ENCODE measurements at places on chromosomes 1 and 21.

DNA sequence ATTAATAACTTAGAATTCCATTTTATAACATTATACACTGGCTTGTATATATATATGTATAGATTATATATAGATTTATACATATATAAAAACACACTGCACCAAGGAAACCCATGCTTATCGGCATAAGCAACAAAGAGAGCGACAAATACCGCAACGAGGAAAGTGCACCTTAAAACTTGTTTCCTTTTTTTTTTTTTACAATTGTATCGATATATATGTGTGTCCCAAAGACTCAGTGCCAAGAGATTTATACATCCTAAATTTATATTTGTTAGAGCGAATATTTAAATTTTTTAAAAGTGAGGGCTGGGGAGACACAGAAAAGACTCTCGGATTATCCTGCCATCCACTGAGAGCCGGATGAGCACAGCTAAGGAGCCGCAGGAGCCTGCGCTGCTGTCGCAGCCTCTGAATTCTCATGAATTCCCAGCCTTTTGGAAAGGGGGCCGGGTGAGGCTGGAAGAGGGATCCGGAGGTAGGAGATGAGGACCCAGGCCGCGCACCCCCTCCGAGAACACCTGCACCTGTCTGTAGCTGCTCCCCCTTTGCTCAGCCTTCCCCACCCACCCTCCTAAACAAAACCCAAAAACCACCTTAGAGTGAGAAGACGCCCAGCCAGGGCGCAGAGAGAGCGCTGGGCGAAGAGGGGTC is 5.2 kb downstream of the DMRTA2 start:
- DNase-seq = no peak

- no peak for DNase-seq
Observed at GRCh38 chr1:24369199-24369598, 44.4 kb downstream of the STPG1 start.

GRCh38 chr1:246096356-246096755 is 410.7 kb downstream of the SMYD3 start:
- no peak for DNase-seq

DNA sequence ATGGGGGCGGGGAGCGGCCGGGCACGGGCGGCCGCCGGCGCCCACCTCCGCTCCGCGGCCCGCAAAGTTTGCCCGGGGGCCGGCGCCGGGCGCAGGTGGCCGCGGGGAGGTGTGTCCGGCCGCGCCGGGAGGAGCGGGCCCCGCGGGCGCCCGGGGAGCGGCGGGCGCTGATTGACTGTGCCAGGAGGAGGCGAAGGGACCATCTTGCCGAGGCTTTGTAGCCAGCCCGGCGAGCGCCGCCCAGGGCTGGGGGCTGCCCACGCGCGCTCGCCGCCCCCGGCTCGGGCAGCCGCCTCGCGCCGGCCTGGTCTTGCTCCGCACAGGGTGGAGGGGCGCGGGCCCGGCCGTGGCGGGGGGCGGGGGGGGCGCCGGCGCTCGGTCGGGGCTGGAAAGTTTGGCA is 432 bp downstream of the EPHB2 start:
- DNase-seq = no peak

GRCh38 chr1:43227143-43227764 is 42.5 kb upstream of the TMEM125 start:
- peak; percentile 88 for DNase-seq

GRCh38 chr1:24528744-24529143 is 26.1 kb downstream of the RCAN3 start:
- no peak for DNase-seq

- peak; percentile 47 for DNase-seq
Observed at GRCh38 chr1:89603651-89604413, 29.1 kb upstream of the LRRC8C start.

- no peak for DNase-seq
Observed at GRCh38 chr1:210003501-210003900, 65.5 kb downstream of the SYT14 start.

- DNase-seq = no peak
Observed at GRCh38 chr1:6075748-6076147, 30.1 kb downstream of the KCNAB2 start.

DNA sequence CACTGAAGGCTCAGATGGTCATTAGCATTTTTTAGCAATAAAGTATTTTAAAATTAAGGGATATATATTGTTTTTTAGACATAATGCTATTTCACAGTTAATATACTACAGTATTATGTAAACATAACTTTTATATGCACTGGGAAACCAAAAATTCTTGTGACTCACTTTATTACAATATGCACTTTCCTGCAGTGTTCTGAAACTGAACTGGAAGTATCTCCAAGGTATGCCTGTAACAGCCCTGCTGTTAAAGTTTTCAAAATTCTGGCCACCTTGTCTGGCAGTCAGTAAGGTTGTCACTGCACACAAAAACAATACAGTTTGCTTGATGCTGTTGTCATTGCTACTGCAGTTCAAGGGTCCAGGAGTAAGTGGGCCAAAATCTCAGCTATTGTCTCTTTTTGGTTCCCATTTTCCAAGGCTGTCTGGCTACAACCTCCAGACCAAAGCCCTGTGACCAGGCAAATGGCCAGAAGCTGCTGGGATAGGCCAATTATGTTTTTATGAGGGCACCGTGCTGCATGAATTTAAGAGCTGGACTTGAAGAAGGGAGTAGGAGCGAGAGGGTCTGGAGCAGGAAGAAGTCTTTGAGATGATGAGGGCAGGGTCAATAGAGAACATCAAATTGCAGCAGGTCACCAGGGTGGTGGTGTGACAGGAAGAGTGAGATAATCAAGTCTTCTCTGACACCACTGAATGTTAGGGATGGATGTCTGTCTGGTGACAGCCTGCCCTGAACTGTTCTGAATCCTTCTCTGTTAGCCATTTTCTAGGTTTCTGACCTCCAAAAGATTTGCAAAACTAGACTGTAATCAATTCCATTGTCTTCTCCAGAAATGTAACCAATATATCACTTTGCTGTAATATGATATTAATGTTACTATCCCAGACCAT is 82.3 kb upstream of the CACHD1 start:
- no peak for DNase-seq

GRCh38 chr1:4172644-4173599 is 272.9 kb upstream of the C1orf174 start:
- no peak for DNase-seq

DNA sequence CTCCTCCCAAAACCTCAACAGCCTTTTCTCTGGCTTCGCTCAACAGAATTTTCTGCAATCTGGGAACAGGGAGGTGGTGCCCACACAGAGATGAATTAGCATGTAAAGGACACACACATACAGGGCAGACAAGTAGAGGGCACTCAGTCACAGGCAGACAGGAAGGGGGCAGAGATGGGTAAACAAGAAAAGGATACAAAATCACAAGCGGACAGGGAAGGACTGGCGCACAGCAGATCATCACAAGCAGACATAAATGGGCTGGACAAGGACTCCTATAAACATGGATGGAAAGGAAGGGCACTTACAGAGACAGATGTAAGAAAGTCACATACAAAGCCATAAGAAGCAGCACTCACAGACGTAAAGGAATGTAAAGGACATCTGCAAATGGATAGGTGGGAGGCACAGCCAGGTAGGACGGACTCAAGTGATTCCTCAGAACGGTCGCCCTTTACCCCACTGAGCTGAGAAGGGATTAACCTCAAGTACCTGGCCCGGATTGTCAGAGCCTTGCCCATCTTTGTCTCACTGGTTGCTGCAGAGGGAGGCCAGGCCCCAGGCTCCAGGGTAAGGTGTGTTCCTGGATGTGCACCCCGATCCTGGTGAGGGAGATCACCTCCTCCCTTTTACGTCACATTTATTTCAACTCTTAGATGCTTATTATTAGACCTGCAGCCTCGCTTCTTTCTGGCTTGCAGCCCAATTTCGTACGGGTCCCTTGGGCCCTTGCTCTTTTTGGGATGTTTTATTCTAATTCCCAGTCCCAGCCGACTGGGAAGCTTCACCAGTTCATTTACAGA is 836 bp upstream of the PRCC start:
- DNase-seq = no peak

DNA sequence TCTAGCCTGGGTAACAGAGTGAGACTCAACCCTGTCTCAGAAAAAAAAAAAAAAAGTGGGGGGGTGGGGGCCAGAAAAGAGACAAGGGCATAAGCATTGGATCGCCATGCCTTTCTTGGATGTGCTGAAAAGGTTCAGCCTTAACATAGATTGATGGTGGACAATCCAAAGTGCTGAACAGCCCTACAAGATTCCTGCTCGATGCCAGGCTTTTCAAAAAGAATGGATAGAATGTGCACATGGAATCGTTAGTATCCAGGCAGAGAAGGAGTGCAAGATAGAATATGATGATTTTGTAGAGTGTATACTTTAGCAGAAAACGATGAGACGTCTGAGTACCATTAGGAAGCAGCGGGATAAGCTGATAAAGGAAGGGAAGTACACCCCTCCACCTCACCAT is 10.9 kb upstream of the COA7 start:
- DNase-seq = no peak

DNA sequence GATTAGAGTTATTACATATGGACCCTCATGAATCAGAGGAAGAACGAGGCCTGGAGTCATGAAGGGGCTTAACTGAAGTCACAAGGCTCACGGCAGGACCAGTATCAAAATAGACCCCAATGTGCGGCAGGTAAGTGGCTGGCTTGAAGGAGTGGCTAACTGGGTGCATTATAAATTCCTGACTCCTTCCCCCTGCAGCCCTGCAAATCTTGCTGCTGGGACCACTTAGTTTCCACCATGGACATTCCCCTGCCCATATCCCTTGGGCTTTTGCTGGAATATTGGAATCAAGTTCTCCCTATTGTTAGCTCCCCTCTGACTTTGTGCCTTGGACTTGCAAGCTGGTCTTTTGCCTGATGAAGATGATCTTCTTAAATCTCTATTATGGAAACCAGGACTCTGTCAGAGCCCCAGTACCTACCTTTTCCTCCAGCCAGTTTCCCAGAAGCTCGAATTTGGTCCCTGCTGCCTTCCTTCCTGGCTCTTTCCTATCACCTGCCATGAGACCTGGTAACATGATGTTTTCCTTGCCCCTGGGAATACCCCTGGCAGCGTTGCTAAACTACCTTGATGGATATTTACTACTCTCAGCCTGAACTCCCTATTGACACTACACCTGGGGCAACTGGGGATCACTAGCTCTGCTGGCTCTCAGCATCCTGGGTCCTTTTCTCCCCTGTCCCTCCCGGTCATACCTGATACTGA is 156.0 kb upstream of the JUN start:
- DNase-seq = no peak

GRCh38 chr1:44812822-44813543 is 4.7 kb downstream of the BTBD19 start:
- DNase-seq = no peak

GRCh38 chr21:37210799-37211198 is 56.3 kb downstream of the VPS26C start:
- DNase-seq = no peak

DNA sequence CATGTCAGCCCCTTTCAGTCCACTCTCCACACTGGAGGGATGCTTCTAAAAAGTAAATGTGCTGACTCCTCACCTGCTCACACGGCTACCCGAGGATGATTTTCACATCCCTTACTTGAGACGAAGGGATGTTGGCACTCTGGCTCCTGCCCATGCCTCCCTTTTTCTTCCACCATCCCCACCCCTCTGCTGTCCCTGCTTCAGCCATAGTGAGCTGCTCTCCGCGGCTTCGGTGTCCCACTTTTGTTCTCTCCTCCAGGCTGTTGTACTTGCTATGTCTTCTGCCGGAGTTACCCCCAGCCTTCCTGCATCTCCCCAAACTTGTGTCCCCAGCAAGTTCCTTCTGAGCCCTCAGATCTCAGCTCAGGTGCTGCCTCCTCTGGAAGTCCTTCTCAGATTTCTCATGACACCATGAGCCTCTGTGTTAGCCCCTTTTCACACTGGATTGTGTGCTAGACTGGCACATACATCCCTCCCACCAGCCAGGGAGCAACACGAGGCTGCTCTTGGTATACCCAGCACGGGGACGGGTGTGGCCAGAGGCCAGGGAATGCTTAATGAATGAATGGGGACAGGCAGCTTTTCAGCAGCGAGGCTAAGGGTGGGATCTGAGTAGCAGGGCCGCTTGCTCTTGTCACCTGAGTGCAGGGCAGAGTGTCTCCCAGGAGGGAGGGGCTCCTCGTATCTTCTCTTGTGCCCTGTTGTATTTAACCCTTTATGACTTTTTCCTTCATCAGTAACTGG is 1.3 kb downstream of the ACOT11 start:
- DNase-seq = no peak

DNA sequence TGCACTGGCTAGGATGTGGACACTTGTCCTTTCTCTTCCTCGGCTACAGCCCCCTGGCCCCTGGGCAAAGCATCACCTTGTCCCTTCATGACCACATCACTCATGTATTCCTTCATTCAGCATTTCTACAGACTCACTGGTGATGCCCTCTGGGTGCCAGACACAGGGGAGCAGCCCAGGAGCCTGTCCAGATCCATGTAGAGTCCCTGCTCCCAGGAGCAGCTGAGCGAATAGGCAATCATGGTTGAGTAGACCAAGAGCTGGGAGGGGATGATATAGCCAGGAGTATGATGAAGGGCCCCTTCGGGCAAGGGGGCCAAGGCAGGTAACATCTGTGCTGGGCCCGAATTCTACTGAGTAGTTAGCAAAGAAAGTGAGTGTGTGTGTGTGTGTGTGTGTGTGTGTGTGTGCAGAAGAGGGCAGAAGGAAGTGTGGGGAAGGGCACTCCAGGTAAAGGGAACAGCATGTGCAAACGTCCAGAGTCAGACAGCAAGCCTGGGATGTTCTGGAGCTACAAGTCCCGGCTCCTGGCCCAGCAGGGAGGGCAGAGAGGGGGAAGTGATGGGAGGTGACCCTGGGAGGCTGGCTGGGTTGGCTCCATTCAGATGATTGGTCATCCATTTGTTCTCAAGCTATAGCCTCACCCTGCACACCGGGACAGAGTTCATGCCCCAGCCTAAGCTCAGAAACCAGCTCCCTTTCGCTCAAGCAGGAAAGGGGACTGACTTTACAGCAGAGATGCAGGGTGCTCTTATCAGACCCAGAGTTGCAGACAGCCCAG is 21.0 kb upstream of the PIK3CD start:
- DNase-seq = no peak

DNA sequence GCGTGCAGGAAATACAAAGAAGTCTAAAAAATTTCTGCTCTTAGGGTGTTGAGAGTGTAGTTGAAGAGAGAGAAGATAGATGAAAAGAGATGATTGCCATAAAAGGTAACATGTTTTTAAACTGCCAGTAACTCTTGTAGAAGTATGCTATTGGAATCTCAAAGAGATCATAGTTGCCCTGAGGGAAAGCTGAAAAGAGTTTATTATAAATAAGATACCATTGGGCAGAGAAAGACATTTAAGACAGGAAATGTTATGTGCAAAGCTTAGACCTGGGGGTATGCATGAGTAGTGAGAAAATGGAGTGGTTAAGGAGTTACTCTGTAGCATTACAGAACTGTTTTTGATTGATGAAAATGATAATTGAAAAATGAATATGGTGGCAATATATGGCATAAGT is 17.6 kb downstream of the GABPA start:
- DNase-seq = no peak

DNA sequence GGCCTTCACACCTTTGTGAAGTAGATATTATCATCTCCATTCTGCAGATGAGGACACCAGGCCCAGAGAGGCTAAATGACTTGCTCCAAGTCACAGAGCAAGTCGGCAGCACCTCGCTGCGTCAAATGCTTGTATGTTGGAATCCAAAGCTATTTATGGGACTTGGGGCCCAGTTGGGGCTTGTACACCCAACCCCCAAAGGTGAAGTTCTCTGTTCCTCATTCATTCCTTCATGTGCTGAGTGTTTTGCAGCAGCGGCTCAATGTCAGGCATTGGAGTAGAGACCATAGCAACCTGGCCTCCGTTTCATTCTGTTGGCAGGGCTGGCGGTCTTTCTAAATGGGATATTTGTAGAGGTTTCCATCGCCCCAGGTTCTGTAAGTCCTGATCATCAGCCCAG is 113.4 kb upstream of the SLC25A33 start:
- DNase-seq = no peak

Measured in activated CD4-positive, alpha-beta T cell treated with anti-CD3 and anti-CD28 coated beads, Interleukin-2, amount 50 U/mL, for 4 hours (primary cell).